BE2C (cell line): ENCODE measurements at places on chromosomes 13 and 19.

DNA sequence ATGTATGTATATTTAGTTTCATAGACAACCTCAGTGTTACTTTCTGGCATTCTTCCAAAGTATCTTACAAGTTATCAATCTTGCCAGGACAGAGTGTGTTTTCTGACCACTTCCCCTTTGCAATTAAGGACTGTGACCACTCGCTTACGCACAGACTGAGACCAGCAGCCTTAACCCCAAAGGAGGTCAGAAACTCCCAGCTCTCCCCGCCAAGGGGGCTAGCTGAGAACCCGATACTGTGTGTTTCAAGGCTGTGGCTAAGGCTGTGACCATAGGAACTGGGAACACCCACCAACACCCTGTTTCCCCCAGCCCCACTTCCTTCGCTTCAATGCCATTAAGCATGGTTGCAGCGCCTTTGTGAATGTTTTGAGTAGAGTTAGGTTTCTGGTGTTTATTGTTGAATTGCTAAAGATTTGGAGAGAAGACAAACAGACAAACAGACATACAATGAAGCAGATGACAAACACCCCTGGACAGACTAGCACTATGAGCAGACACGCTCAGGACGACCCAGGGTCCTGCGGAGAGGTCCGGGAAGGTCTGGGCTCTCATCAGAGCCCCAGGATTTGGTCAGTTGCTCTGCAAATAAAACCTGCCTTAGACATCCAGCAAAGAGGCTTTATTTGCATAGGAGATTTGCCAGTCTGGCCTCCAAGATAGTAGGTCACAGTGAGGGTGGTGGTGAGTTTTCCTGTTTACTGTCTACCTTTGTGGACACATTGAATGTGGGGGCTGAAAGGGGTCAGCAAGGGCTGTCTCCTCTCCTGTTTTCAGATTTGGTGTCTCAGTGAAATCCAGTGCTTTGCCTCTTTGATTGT lies 25.0 kb upstream of the TNFSF11 start:
- DNase-seq, result no peak

- no peak for DNase-seq
These were observed 41.4 kb upstream of the FGF14 start for GRCh38 chr13:102443249-102443648.

- DNase-seq, result no peak
These were observed 194.2 kb downstream of the POU4F1 start for GRCh38 chr13:78409172-78409571.

DNA sequence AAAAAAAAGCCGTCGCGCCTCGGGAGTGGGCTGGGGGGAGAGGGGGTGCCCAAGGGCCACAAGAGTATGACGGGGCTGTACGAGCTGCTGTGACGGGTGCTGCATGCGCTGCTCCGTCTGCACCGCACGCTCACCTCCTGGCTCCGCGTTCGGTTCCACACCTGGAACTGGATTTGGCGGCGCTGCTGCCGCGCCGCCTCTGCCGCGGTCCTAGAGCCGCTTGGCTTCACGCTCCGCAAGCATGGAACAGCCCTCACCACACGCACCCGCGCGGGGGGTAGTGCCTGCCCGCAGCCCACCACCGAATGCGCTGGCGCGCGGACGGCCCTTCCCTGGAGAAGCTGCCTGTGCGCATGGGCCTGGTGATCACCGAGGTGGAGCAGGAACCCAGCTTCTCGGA lies 18.8 kb downstream of the C1QTNF9 start:
- DNase-seq, result no peak

GRCh38 chr13:48783181-48783630 lies 129.5 kb downstream of the CYSLTR2 start:
- peak; percentile 38 for DNase-seq

GRCh38 chr13:64397701-64398100 lies 2832.4 kb downstream of the PCDH9 start:
- no peak for DNase-seq

GRCh38 chr19:49712397-49712859 lies 21.5 kb downstream of the CPT1C start:
- peak; percentile 95 for DNase-seq

- DNase-seq, result no peak
These were observed 2.8 kb downstream of the RNF113B start for GRCh38 chr13:98174307-98174706.

DNA sequence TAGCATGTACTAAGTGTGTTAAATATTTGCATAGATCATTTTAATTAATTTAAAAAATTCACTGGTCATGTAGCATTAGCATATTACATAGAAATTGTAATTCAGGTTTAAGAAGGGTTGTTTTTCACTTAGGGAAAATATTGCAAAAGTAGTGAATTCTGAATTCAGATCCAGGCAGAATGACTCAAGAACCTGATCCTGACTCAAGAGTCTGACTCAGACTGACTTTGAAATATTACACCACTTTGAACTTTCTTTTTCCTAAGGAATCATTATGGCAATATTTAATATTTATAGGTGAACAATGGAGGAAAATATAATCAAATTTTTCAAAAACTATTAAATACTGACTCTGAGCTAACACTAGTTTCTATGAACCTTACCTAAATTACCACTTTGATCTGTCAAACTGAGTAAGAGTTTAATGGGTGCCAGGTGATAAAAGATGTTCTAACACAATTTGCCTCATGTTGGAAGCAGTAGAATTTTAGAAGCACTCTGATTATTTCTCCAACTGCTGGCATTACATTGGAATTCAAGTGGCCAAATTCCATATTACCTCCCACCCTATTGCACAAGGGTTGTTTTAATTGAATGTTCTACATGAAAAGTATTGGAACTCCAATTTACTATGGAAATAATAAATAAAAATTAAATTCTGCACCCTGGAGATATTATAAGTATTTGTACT lies 261.6 kb downstream of the SLITRK1 start:
- no peak for DNase-seq

- no peak for DNase-seq
These were observed 16.3 kb downstream of the POP4 start for GRCh38 chr19:29622166-29623070.

DNA sequence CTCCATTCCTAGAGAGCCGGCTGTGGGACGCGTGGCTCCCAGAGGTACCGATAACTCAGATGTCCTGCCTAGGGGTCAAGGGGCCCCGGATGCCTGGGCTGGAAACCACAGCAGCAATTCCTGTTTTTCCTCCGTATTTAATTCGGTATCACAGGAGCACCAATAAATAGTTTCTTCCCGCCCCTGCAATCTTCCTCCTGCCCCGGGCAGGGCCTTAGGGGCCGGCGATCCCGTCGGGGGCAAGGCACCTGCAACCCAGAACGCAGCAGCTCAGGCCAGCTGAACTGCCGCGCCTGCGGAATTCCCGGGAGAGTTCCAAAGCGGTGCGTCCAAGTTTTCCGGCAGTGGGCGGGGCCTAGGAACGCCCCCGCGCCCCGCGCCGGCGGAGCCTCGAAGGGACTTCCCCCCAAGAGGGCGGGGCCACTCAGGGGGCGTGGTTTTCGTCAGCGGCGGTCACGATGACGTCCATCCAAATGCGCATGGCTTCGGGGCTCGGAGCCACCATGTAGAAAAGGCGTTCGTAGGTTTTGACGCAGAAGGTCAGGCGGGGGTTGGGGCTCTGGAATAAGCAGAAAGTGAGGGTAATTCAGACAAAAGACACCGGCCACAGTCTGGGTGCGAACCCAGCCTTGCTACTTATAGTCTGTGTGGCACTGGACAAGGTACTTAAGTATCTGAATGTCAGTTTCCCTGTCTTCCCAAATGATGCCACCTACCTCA lies 9.7 kb upstream of the LYPD3 start:
- peak; percentile 98 for DNase-seq
